Stimulated activated CD8-positive, alpha-beta memory T cell treated with anti-CD3 and anti-CD28 coated beads, Interleukin-4, amount 100 ng/mL, for 48 hours (primary cell): ENCODE measurements at places on chromosomes 2 and 18.

DNA sequence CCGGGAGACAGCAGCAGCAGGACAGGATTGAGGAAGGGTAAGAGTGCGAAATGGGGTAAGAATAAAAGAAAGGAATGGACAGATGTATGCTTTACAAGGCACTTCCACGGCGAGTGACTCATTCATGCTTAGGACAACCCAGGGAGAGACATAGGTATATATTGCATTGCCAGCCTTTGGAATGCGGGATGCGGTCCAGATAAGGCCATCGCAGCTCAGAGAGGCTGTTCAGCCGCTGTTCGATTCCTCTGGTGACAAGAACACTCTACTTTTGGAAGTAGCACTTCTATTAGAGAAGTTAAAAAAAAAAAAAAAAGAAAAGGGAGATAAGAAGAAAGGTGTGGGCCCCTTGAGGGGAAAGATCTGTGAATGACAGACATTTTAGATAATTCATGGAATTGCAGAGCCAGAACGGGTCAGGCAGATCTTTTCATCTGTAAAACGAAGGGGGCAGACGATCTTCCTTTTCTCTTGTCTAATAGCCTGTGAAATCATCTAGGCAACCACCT is 819 bp upstream of the NCOA1 start:
- DNase-seq, result peak; percentile 36

DNA sequence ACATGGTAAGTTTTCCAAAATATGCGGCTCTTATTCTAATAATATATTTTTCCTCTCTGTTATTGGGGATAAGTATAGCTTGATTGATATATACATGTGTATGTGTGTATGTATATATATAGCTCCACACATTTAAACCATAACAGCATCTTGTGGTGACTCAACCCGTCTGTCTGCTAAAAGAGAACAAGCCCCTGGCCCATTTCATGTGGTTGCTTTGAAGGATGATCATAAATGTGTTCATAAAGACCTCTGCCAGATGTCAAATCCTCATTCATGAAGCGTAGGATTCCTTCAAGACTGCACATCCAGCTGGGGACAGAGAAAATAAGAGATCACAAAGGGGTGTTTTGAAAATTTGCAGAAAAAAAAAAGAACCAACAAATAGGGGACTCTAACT is 79.3 kb downstream of the RHOB start:
- DNase-seq, result no peak

GRCh38 chr2:160635488-160635887 is 141.9 kb upstream of the RBMS1 start:
- no peak for DNase-seq

DNA sequence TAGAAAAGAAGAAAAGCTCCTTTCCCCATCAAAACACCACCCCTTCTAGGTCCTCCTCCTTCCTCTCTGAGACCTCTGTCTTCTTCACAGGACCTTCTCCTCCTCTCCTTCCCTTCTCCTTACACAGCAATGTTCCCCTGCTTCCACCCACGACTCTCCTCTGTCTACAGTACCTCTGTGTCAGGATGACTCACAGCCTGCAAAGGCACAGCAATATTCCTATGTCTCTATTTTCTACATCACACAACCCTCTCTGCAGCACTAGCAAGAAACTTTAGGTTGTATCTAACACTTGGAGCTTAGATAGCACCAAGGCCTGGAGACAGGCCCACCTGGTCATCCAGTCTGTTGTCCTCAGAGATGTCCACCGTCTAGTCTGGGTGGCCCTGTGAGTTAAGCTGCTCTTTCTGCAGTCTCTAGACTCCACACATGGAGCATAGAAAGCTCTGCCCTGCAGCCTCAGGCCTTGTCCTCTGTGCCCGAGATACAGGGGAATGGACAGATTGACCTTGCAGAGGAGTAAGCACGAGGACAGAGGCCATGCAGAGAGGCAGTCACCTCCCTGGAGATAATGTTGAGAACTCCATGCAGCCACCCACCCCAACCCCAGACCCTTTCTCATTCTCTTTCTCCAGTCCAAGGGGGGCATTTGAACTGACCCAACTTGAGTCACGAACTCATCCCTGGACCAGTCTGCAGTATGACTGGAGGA is 212.0 kb downstream of the TNS1 start:
- no peak for DNase-seq

GRCh38 chr18:61823595-61823994 is 69.2 kb downstream of the RNF152 start:
- DNase-seq, result no peak

DNA sequence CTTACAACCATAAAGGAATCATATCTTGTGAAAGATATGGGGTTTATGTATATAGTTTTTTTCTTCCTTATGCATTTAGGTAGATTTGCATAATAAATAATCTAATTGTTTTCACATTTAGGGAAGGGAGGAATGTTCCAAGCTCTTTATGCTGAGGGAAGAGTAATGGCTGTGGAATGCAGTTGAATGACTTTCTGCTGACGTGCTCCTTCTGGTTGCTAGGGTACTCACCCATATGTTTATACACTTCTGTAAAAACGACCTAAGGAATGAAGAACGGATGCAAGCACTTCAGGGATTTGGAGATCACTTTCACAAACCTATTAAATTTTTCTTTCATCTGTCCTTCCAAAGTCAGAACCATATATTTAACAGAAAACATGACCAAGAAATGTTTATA is 29.2 kb upstream of the PPP4R1 start:
- DNase-seq, result no peak

DNA sequence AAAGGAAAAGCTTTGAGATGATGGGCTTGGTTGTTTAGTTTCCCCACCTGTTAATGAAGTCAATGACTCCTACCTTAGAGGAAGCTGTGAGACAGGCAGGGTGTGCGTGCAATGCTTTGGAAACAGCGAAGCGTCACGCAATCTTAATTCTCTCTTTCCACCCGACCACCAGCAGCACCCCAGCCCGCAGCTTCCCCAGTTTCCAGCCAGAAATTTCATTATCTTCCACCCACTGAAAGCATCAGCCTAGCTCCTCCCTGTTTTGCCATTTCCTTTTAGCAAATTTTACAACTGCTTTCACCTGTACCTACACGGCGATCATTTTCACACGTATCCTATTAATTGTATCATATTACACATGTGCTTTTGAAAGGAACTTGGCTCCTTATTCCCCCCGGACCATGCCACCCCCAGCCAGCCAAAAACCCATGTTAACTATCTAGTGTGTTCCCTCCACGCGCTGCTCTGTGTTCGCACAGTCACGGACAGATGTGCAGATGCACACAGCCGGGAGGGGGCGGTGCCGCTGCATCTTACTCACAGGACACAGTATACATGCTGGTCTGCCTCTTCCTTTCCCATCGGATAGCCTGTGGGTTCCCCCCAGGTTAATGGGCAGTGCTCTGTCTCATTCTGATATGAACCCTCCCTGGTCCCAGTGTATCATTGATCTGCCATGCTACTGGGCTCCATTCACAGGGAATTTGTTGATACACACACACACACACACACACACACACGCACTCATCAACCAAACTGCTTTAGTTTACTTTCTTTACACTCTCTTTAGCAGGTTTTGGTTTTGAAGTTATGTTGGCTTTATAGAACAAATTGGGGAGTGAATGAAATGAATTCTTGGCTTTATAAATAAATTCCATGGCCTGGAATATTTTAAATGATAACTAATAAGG is 22.4 kb downstream of the CYP27C1 start:
- peak; percentile 74 for DNase-seq

DNA sequence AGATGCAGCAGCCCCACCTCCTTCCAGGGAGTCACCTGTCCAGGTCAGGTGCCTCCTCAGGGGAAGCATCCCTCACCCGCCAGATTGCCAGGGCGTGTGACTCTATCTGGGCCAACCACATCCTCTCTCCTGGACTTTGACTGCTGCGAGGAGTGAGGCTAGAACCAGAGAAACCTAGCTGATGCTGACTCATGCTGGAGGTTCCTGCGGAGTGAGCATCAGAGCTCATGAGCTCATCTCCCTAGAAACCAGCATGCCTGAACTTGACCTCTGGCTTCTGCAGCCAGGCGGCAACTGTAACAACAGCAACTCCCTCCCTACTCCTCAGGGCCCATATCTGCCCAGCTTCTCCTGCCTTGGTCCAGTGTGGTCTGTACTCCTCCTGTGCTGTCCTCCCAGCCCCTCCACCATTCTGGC is 28.3 kb upstream of the NT5DC4 start:
- DNase-seq, result peak; percentile 74

- DNase-seq, result no peak
These were observed 150.9 kb downstream of the TWIST2 start for GRCh38 chr2:238998801-238999200.

- no peak for DNase-seq
These were observed 40.8 kb downstream of the KCMF1 start for GRCh38 chr2:85011747-85012146.

DNA sequence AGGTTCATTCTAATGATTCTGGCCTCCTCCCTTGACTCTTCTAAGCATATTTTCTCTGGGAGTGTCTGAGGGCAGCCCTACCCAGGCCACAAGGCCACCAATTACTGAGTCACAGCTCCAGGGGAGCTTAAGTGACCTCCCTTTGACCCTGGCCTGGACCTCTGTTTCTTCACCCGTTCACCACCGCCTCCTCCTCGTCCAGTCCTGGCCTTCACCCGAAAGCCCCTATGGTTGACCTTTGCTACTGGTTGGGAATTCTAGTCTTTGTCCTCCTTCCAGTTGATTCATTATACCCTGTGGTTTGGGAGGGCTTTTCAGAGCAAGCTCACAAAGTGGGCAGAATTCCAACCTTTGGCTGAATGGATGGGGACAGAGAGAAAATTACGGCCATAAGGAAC is 72.6 kb downstream of the NRP2 start:
- no peak for DNase-seq

- no peak for DNase-seq
These were observed 25.8 kb downstream of the KIF1A start for GRCh38 chr2:240794178-240794721.

GRCh38 chr2:37780387-37780676 is 108.9 kb upstream of the CDC42EP3 start:
- no peak for DNase-seq

DNA sequence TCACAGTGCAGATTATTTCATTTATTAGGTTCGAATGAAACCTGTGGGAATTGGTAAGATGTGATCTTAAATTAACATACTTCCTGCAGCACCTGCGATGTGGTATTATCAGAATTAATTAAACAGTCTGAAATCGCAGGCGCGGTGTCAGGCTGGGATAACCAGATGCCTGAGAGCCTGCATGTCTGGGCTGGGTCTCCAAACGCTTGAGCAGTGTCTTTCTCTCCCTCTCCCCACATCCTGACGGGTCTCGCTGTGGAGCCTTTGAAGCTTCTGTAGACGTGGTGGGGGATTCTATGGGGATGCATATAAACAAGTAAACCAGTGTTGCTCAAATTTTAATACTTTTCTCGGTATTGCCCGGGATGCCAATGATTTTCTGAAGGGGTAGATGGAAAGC is 366.2 kb upstream of the SPRED2 start:
- no peak for DNase-seq

- no peak for DNase-seq
These were observed 216.1 kb downstream of the TTC32 start for GRCh38 chr2:19685731-19686130.

GRCh38 chr2:144414324-144414845 is 105.5 kb downstream of the ZEB2 start:
- peak; percentile 36 for DNase-seq

DNA sequence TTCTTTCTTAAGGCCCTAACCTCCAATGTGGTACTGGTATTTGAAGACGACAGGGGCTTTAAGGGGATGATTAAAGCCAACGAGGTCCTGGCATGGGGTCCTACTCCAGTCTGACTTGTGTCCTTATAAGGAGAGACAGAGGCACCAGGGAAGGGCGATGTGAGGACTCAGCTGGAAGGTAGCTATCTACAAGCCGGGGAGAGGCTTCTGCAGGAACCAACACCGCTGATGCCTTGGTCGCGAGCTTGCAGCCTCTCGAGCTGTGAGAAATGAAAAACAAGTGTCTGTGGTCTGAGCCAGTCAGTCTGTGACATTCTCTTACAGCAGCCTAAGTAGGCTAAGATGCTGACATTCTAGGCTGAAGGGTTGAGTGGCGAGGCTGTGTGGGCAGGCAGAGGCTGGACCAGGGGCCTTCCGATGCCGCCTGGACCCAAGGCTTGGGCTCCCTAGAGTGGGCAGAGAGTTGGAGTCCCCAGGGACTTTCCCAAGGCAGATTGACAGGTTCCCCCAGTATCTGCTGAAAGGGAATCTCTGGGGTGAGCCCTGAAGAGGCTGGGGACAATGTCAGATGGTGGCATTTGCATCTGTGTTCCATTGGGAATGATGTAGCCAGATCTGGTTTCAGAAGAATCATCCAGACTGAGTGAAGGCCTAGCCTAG is 322.9 kb upstream of the HS6ST1 start:
- no peak for DNase-seq

- no peak for DNase-seq
These were observed 392.5 kb downstream of the FIGN start for GRCh38 chr2:163343316-163343715.

- peak; percentile 67 for DNase-seq
These were observed at the start of gene GPR155 for GRCh38 chr2:174486563-174487107. GPR155 (minus strand) TSS chr2:174487029; CDS start chr2:174481956, 5,073 bp downstream.

DNA sequence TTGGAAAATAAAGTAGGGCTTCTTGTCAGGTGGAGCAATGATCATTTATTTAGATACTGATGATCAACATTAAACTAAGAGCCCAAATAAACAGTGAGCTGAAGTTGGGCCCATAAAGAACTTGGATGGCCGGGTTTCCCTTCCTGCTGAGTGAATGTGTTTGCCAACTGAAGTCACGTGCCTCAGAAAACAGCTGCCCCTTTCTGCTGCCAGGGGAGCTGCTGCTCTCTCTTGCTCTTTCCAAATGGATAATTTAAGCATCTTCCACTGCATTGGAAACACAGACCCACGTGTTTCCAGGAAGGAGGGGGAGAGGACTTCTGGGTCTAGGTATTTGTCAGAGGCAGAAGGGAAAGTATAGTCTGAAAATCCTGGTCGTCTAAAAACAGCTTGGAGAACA is 22.9 kb upstream of the NCKAP5 start:
- no peak for DNase-seq

GRCh38 chr18:1663879-1664705 is 759.4 kb downstream of the ADCYAP1 start:
- DNase-seq, result peak; percentile 66

GRCh38 chr2:67255933-67256615 is 141.1 kb upstream of the ETAA1 start:
- DNase-seq, result no peak

GRCh38 chr2:234823877-234824376 is 127.9 kb upstream of the SH3BP4 start:
- DNase-seq, result no peak

- no peak for DNase-seq
These were observed 196.0 kb upstream of the HDAC4 start for GRCh38 chr2:239596792-239597191.

DNA sequence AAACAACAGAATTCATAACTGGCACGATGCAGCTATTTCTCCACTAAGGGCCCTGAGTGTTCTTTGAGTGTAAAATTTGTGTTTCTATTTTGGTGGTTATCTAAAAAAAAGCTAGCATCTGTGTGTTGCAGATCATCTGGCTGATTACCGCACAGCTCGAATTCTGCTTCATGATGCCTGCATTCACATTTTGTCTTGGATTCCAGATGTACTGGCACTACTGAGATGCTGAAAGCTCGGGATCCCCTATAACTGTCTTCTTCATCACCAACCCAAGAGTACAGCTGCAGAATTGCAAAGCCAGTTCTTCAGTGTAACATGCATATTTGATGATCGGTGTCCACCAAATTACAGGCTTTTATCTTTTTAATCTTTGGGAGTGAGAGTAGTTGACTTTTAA is 51.6 kb upstream of the ZNF532 start:
- no peak for DNase-seq

- DNase-seq, result no peak
These were observed 216.9 kb downstream of the MYO3B start for GRCh38 chr2:170394641-170395387.
